ENCODE measurements at places on chromosomes 1 and 21.

GRCh38 chr1:8059161-8059622, 33.1 kb upstream of the ERRFI1 start:
- no peak for DNase-seq

GRCh38 chr1:60835649-60836048, 246.7 kb upstream of the NFIA start:
- DNase-seq = no peak

DNA sequence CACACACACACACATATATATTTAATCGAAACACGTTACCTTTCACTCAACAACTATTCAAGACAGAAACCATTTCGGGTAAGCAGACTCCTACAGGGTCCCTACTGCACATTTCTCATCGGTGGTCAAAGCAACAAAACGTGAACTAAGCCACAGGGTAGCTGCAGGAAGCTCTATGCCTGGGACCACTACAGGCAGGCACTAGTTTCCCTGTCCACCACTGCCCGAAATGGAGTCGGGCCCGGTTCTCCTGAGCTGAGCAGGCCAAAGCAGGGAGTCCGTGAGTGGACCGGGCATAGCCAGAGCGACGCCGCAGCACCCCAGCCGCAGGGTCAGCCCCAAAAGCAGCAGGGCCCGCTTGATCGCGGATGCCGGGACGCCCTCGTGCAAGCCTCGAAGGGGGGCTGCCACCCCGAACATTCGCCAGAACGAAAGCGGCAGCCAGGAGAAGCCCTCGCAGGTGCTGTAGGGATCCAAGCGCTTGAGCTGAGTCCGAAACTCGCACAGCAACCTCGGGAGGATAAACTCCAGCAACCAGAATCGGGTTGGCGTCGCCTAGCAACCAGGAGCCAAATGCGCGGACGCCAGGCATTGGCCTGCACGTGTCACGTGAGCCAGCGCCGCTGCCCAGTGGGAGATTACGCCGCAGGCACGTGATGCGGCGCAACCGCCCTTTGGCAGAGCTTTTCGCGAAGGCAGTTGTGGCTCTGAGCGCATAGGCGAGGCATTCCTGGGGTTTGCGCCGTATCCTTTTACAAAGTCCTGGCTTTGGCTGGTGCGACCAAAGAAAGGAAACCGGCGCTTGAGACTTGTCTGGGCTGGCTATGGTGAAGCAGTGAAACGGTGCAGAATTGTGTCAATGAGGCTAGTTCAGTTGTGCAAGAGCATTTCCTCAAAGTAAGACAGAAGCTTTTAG, 13.9 kb upstream of the DDI2 start:
- peak; percentile 78 for DNase-seq

DNA sequence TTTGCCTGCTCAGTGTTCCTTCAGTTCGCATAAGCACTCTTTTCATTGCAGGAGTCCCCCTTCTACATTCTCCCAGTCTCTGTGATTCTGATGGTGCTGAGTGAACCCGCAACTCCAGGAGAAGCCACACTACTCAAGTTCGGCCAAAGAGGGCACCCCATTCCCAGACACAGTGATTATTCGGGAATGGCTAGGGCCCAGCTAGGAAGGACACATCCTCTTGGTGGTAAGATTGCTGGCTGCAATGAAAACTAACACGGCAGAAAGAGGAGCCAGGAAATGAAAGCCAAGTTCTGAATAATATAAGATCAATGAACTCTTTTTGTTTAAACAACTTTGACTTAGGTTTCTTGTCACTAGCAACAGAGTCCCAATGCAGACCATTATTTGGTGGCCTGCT, 14.9 kb downstream of the CREG1 start:
- DNase-seq = no peak

DNA sequence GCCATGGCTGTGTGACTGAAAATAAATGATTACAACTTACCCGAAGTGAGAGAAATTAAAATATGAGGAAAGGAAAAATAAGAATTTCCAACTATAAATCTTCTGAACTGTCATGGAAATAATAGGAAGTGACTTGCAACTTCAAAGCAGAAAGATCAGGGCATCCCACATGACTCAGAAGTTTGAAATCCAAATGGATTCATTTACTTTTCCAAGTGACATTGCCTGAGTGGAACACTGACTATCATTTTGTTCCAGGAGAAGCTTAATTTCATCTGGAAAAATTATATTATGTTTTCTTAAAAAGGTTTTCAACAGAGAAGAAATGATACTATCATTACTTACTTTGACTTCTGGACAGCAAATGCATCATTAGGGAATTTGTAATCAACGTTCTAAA, 110.8 kb downstream of the GREM2 start:
- DNase-seq = no peak
